ENCODE measurements at places on chromosomes 7 and 10.

GRCh38 chr7:117319181-117319580, 3.7 kb downstream of the WNT2 start:
- DNase-seq, result no peak

GRCh38 chr10:132626761-132627665, 89.4 kb downstream of the INPP5A start:
- DNase-seq, result no peak

- DNase-seq, result no peak
Measured at GRCh38 chr7:12436896-12437535, 33.4 kb upstream of the VWDE start.

DNA sequence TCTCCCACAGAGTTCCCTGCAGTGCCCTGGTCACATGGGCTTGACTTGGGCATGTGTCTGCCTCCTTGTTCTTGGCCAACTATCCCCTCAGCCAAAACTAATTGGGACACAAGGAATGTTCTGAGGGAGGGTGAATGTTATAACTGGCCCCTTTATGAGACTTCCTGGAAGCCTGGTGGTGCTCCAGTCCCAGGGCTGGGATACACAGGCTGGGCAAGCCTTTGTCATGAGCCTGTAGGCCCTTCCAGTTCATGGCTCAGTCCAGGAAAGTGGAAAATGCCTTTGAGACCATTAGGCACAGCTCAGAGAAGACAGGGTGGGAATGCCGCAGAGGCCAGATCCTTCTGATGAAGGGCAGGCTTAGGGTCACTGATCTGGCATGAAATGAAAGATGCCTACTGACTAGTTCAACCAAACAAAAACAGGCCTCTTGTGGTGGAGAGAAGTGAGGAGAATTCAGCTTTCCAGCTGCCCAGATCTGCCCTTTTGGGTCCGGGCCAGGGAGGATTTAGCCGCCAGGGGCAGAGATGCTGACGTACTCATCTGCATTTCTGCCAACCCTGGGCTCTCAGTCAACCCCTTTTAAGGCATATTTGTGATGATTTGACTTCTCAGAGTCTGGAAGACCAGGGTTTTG, 961.5 kb downstream of the KCNMA1 start:
- peak; percentile 16 for DNase-seq

DNA sequence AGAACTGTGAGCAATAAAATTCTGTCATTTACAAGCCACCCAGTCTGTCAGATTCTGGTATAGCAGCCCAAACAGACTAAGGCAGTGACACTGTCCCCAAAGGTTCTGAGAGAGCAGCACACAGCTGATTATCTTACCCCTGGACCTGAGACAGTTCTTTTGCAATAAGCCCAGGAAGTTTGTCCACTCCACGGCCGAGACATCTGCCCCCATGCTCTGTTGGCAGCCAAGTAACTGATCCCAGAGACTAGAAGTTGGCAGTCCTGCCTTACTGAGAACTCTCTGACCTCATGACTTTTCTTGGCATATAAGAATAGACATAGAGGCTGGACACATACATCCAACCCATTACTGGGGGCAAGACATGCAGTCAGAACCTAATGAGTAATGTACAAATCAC, 243.0 kb upstream of the GRB10 start:
- no peak for DNase-seq

DNA sequence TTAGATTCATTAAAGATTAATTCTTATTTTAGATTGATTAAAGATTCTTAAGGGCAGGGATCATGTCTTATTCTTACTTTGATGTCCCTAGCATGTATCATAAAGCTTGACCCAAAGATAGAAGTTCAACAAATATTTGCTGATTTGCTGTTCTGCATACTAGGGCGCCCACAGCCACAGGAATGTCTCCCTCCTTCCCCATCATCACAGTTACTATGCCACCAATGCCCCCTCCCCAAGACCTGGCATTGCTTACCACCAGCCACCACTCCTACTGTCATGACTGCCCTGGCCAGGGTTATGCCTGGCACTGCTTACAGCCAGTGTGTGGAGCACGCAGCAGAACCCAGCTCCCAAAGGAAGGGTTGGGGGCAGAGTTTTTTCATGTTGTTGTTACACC, 86.7 kb upstream of the AGK start:
- DNase-seq, result no peak

GRCh38 chr10:78524342-78524741, 490.7 kb downstream of the RPS24 start:
- no peak for DNase-seq
